A549 (cell line): ENCODE measurements at places on chromosomes 3 and 15. TPM values are rescaled to one million over a fixed set of nuclear protein-coding genes. Genes with fewer than 3 reads are reported as not detected.

Gene DAPK2
- 3.1 to 4.3 TPM (median 3.4 TPM) in 3 replicates for polyA plus RNA-seq

DNA sequence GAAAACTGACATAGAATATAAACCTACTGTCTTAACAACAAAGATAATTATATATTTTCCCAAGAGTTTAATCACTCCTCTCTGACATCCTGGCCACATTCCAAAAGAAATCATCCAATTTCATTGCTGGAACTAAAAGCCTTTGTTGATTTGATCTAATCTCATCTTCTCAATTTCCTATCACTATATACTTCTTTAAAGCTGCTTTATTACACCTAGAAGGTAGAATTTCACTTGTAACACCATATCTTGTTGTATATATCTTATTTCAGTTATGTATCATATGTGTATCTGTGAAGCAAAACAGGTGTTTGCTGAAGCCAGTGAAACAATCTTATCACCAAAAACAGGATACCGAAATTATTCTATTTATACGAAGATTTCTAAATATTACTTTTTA lies 740.2 kb downstream of the ROBO1 start:
- no peak for DNase-seq

Gene TTC21A
- 1.1 to 1.5 TPM (median 1.1 TPM) in 3 replicates for polyA plus RNA-seq

Gene FRMD5
- polyA plus RNA-seq, result 2.6 to 3.6 TPM (median 3.3 TPM) in 3 replicates

Gene TMEM40
- polyA plus RNA-seq, result 0.07 to 0.42 TPM (median 0.18 TPM) in 3 replicates
